HT1080 (cell line): ENCODE measurements at places on chromosomes 3 and 15.

DNA sequence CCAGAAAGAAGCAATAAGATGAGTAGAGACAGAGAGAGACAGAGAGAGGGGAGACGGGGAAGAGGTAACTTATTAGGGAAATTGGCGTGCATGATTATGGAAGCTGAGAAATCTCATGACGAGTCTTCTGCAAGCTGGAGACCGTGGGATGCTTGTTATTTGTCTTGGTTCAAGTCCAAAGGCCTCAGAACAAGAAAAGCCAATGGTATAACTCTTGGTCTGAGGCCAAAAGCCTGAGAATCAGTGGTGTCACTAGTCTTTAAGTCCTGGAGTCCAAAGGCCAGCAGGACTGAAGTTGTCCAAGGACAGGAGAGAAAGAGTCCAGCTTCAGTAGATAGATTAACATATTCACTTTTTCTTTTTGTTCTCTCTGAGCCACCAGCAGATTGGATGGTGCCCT is 613.6 kb downstream of the CADM2 start:
- DNase-seq, result no peak

DNA sequence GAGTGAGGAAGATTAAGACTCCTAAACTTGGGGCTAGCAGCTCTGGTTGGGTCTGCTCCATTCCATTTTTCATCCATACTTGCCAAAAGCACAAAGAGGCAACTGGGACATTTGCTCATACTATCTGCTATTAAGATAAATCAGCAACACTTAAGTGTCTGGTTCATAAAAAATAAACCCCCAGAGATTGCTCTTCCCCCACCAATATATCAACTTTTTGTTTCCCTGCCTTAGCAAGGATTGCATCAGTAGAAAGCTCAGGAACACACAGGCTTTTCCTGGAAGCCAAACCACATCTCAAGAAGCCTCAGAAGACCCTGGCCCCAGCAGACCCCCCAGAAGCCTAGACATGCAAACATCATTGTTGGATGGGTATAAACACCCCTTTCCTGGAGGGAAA is 232.4 kb upstream of the WNT5A start:
- DNase-seq, result no peak

GRCh38 chr3:143060906-143061305 is 58.7 kb upstream of the CHST2 start:
- DNase-seq, result no peak

GRCh38 chr3:5466065-5466464 is 278.6 kb downstream of the EDEM1 start:
- DNase-seq, result no peak

DNA sequence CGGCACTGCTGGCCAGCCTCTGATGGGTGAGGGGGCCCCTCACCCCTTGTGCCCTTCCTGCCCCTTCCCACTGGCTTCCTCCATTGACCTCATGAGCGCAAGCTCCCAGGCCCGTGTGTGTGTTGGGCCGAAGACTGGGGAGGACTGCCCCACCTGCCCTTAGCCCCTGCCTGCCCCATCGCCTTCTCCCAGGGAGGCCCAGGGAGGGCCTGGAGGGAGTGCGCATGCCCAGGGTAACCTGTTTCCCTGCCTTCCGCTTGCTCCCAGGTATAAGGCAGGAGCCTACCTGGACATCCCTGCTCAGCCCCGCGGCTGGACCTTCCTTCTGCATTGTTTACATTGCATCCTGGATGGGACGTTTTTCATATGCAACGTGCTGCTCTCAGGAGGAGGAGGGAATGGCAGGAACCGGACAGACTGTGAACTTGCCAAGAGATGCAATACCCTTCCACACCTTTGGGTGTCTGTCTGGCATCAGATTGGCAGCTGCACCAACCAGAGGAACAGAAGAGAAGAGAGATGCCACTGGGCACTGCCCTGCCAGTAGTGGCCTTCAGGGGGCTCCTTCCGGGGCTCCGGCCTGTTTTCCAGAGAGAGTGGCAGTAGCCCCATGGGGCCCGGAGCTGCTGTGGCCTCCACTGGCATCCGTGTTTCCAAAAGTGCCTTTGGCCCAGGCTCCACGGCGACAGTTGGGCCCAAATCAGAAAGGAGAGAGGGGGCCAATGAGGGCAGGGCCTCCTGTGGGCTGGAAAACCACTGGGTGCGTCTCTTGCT is 8.8 kb downstream of the DLL4 start:
- peak; percentile 67 for DNase-seq

DNA sequence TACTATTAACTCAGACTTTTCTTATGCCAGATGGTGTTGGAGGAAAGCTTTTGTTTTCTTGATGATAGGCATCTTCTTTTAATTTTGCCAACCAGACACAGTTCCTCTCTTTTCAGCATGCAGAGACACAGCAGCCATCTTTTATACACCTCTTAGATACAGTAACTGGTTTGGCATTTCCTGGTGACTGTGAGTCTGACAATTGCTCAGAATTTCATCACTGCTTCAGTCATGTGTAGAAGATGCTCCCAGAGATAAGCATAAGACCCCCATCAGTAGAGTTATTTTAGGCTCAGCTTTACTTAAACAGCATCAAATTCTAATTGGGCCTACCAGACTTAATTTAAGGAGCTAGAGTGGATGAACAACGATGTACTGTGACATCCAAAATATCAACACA is 779.0 kb downstream of the SQOR start:
- peak; percentile 76 for DNase-seq

GRCh38 chr3:98900265-98901118 is 1.0 kb downstream of the DCBLD2 start:
- peak; percentile 51 for DNase-seq

DNA sequence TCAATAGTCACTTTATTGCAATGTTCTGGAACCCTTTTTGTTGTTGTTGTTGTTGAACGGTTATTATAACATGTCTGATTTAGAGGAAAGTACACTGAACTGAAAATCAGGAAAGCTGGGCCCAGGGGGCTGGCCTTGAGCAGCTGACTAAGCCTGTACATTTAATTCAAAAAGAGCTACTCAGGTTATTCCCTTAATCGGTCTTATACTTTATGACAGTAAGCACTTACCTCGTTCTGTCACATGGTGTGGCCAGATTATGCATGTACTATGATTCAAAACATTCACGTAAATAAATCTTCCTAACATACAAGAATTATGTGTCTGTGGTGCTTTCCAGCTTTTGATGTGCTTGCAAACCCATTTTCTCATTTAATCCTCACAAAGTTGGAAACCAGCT is 382.5 kb upstream of the TPRG1 start:
- DNase-seq, result no peak

- DNase-seq, result no peak
Observed at GRCh38 chr3:169871129-169871886, 1.6 kb upstream of the LRRC31 start.

- DNase-seq, result no peak
Observed at GRCh38 chr3:138296639-138297038, 33.0 kb downstream of the NME9 start.

DNA sequence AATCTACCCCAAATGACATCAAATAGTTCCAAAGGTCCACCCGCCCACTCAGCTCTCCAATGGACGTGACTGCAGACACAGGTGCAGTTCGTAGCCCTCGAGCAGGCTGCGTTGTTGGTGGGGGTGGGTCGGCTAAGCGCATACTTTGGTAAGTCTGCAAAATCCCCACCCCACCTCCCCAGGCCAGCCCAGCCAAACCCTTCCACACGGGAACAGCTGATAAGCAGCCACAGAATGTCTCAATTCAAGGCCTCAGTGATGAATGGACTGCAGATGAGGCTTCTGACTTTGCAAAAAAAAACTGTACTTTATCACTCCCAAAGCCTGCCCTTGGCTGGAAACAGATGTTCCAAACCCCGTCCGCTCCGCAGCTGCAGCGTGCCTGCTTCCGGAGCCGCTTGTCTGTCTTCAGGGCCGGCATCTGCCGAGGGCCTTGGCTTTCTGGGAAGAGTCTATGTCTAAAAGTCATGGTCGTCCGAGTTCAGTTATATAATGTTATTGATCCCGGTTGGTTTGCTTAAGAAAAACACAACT is 38.2 kb downstream of the PCSK6 start:
- DNase-seq, result no peak

GRCh38 chr3:23199649-23200048 is 3.5 kb upstream of the UBE2E2 start:
- no peak for DNase-seq

- DNase-seq, result peak; percentile 72
Observed at GRCh38 chr3:107598926-107599771, 76.4 kb downstream of the BBX start.

GRCh38 chr15:75531041-75531450 is 48.1 kb downstream of the PTPN9 start:
- no peak for DNase-seq

GRCh38 chr3:30886888-30887287 is 7.6 kb downstream of the GADL1 start:
- peak; percentile 10 for DNase-seq

- DNase-seq, result no peak
Observed at GRCh38 chr3:170848292-170848917, 21.6 kb downstream of the RPL22L1 start.

DNA sequence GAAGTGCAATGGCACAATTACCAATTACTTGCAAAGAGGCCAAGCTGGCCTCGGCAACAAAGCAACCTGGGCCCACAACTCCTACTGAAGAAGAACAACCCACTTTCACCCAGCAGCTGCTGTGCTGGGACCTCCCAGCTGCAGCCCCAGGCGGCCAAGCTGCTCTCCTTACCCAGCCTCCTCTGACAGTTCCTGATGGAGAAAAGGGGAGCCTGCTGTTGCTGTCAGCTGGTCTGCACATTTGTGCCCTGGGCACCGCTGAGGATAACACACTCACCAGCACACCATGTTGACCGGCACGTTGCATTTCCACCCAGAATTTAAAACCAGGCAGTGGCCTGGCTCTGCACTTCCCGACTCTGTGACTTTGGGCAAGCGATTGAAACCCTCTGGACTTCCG is 33.6 kb downstream of the SSUH2 start:
- no peak for DNase-seq

GRCh38 chr15:22952796-22953579 is 27.2 kb downstream of the CYFIP1 start:
- no peak for DNase-seq

GRCh38 chr3:175288621-175289020 is 429.5 kb downstream of the NAALADL2 start:
- no peak for DNase-seq

- no peak for DNase-seq
Observed at GRCh38 chr15:21267671-21268395, 172.5 kb downstream of the POTEB3 start.

- DNase-seq, result peak; percentile 41
Observed at GRCh38 chr3:9497821-9498565, 55.6 kb downstream of the LHFPL4 start.

GRCh38 chr3:195867631-195868335 is 40.6 kb downstream of the TNK2 start:
- no peak for DNase-seq

GRCh38 chr3:145869958-145870357 is 291.0 kb downstream of the PLOD2 start:
- no peak for DNase-seq

- no peak for DNase-seq
Observed at GRCh38 chr3:166029507-166029906, 192.3 kb upstream of the BCHE start.

DNA sequence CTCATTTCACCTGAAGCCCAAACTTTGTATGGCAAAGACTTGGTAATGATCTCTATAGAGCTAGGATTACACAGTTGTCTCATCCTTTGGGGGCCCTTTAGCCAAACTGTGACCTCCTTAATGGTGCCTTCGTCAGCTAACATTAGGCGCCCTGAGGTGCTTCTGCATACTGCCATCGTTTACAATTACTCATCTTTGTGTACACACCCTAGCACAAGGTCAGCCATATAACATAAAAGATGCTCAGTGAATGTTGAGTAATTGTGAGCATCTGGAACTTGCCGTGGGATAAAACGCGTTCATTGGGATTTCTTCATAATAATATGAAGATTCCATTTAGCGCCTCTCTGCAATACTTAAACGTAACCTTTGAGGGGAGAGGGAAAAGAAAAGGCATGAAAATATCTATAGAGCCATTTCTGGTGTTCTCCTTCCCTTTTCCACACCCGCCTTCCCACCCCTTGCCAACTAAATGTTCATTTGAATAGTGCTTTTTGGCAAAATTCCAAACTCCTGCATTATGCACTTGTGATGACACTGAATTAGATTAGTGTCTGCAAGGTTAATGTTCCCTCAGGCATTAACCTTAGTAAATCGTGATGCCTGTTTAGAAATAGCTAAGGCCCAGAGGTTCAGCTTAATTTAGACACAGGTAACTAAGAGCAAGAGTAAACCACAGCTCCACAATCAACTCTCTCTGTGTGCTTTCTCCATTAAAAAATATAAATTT is 990 bp upstream of the ZNF148 start:
- DNase-seq, result no peak

- peak; percentile 85 for DNase-seq
Observed at GRCh38 chr3:141979050-141979671, 102.7 kb downstream of the ATP1B3 start.

GRCh38 chr3:13365390-13366379 is 54.4 kb downstream of the NUP210 start:
- no peak for DNase-seq

DNA sequence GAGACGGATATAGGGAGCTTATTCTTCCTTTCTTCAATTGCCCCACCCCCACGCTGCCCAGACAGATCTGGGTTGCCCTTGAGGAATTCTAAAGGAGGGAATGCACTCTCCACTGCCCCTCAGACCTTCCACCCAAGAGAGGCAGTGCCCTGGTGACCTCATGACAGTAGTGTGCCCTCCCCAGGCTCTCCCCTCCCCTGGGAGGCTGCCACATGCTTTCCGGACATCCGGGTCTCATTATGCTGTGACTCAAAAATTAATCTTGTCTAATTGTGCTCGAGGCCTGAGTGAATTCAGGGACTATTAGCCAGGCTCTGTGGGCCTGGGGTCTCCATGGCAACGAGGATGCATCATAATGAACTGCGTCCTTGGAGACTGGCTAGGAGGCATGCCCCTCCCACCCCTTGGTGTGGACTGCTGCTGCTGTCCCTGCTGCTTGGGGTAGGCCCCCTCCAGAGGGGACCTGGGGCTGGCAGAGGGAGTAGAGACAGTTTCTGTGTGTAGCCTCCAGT is 20.8 kb downstream of the CORO2B start:
- DNase-seq, result no peak

- DNase-seq, result no peak
Observed at GRCh38 chr15:52511084-52511483, 17.6 kb downstream of the MYO5A start.

GRCh38 chr3:16589867-16590624 is 15.2 kb downstream of the DAZL start:
- no peak for DNase-seq

GRCh38 chr15:58026051-58026450 is 39.5 kb downstream of the ALDH1A2 start:
- no peak for DNase-seq

DNA sequence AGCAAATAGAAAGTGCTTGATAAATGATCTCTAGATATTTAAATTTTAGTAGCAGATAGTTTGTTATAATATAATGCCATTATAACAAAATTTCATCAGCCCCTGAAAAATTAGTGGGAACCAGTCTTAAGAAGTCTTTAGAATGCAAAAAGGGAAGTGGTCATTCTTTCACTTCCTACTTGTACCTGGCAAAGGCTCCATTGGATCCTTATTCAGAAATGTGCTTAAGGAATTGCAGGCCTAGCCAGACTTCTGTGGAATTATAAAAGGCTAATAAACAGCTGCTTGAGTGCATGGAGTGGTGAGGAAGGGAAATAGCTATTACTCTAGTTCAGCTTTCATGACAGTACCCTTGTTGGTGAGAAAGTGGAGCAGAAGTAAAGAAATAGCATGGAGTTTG is 24.2 kb downstream of the PPM1L start:
- DNase-seq, result no peak
